Activated T-helper 17 cell treated with anti-CD3 and anti-CD28 coated beads, Interleukin-2, amount 50 U/mL, for 72 hours (primary cell): ENCODE measurements at places on chromosomes 12 and 14. TPM values are rescaled to one million over a fixed set of nuclear protein-coding genes. Genes with fewer than 3 reads are reported as not detected.

Gene LALBA
- not detected for total RNA-seq

Gene HOXC13
- total RNA-seq, result not detected

DNA sequence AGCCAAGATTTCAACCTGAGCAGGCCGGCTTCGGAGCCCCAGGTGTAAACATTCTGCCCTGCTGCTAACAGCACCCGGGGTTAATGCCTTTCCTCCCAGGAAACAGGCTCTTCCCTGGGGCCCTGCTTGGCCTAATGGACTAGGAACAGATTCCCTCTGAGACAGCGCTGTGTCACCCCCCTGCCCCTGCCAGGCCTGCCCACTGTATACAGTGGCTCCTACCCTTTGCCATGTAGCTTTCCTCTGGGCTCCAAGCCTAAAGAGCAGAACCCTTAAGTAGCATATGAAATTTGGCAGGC is 28.3 kb upstream of the BCDIN3D start:
- ATAC-seq, result no peak

- ATAC-seq, result no peak
These were observed 45.4 kb downstream of the SRGAP1 start for GRCh38 chr12:63889721-63890509.

DNA sequence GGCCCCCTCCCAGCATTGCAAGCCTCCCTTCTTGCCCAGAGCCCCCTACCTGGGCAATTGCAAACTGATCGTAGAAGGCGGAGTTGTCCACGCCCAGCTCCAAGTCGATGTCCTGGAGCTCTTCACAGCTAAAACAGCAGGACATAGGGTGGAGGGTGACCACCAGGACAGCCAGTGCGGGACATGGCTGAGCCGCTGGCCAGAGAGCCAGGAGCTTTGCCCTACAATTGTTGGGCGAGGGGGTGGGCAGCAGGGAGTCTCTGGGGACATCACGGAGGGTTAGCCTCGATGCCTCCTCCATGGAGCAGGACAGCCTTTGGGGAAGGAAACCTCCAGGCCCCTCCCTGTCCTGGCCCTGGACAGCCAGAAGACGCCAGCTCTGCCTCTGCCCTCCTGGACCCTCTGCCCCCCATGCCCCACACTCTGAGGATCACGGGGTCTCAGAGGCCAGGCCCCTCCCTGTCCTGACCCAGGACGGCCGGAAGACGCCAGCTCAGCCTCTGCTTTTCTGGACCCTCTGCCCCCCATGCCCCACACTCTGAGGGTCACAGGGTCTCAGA is 9.4 kb downstream of the TMEM179 start:
- ATAC-seq, result no peak

DNA sequence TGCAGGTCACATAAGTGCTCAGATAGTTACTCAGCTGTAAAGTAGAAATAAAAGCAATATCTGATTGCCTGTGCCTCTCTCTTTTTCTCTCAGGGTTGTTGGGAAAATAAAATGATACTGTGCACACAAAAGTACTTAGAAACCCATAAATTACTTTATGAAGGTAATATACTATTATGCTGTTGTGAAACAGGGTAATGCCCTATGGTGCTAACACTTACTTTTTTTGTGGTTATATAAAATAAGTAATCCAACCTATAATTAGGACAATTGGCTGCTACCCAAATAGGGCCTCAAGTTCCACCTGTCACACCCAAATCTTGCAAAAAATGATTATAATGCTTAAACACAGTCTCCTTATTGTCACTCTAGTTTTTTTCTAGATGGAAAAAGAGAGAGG is 50.6 kb downstream of the DAAM1 start:
- ATAC-seq, result no peak

DNA sequence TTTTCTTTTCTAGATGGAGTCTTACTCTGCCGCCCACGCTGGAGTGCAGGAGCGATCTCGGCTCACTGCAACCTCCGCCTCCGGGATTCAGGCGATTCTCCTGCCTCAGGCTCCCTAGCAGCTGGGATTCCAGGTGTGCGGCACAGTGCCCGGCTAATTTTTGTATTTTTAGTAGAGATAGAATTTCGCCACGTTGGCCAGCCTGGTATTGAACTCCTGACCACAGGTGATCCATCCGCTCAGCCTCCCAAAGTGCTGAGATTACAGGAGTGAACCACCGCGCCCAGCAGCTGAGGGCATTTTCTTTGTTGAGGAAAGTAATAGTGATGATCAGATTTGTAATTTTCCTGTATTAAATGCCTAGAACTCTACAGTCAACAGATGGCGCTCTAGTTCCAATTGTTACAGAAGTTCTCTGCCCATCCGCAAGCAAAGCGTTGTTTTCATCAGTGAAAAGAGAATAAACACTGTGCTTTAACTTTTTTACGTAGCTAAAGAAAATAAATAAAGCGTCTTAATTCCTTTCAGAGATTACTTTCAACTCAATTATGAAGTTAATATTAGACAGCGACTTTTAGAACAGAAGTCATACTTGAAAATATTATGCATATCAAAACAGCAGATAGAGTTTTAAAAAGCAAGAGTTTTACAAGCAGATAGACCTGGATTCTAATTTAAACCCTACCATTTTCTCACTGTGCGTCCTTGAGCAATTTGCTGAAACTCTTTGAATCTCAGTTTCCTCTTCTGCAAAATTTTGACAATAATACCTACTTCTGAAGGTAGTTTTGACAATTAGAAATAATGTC is 335.1 kb downstream of the DUSP6 start:
- peak; percentile 30 for ATAC-seq

DNA sequence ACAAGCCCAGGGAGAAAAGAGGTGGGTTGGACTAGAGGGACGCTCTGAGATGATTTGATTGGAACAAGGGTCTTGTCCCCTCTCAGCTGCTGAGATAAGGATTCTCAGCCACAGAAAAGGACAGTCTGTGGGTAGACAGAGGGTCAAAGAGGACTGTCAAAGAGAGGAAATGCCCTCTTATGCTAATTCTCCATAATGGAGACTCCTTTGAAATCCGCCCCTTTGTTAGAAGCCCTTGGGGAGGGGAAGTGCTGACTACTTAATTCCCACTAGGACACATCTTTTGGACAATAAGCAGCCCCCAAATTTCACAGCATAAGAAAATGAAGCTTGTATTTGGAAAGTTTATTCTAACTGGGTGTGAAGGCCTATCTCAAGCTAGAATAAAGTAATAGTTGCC is 176.6 kb downstream of the KTN1 start:
- no peak for ATAC-seq
